CD4-positive, alpha-beta T cell (primary cell): ENCODE measurements at places on chromosomes 2 and 18.
A peak's percentile ranks its signal among the peaks of the same experiment; 100 is the strongest.

- H3K36me3 ChIP-seq: no peaks in the 10 kb centered on the region
- peaks cover under 1% of the 10 kb centered on the region for H3K27me3 ChIP-seq
- H3K4me3 ChIP-seq: no peak overlapping the region
- no peak for DNase-seq
- no peaks in the 10 kb centered on the region for H3K4me1 ChIP-seq
These were observed 59.0 kb downstream of the TNFRSF11A start for GRCh38 chr18:62384068-62384467.

DNA sequence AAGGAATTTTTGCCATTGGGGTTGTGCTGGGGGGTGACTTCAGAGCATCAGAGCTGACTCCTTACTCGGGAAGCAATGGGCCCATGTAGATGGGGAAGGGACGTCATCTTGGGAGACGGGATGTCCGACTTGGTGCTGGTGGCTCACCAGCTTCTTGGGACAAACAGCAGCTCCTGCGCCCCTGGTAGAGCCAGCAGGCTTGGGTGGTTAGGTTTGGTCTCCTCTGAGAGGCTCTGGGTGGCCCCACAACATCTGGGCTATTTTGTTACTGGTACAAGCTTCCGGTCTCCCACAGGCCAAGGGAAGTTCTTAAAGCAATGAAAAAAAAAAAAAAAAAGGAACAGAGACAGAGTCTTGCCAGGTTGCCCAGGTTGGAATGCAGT lies 1.8 kb downstream of the NGEF start:
- H3K4me1 ChIP-seq: no peaks in the 10 kb centered on the region
- DNase-seq: no peak
- H3K27ac ChIP-seq: no peak overlapping the region
- no peak overlapping the region for H3K4me3 ChIP-seq
- H3K27me3 ChIP-seq: no peaks in the 10 kb centered on the region

DNA sequence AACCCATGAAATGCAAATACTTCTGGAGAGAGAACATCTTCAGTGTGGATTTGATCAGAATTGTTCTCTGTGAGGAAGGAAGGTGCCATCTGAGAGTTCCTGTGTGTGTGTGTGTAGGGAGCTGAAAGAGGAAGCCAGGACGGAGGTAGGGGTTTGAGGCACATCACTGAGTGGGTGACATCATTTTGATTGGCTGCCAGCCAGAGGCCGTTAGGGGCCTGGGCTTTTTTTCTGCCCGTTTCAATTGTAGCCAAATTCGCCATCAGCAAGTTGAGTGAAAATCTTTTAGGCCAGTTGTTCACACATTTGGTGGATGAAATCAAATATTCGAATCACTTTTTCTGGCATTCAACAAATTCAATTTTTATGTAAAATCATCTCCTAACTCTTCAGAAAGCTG lies 48.9 kb downstream of the TSN start:
- H3K27ac ChIP-seq: no peak overlapping the region
- H3K4me3 ChIP-seq: no peak overlapping the region
- H3K36me3 ChIP-seq: no peaks in the 10 kb centered on the region
- no peaks in the 10 kb centered on the region for H3K4me1 ChIP-seq

DNA sequence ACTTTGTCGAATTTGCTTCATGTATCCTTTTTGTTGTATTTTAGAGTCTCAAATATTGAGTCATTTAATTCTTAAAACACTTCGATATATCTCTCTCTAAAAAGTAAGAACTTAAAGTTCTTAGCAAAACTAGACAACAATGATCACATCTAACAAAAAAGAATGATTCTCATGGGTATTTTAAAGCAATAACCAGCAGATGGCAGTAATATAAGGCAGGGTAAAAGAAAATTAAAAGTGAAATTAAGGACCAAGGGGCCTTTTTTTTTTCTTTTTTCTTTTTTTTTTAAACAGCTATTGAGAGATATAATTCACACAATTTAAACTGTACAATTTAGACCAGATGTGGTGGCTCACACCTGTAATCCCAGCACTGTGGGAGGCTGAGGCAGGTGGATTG lies 9.9 kb upstream of the AOX1 start:
- DNase-seq: no peak
- H3K4me1 ChIP-seq: no peaks in the 10 kb centered on the region
- no peak overlapping the region for H3K4me3 ChIP-seq
- no peaks in the 10 kb centered on the region for H3K36me3 ChIP-seq

- peak; percentile 62 for DNase-seq
- H3K27me3 ChIP-seq: no peaks in the 10 kb centered on the region
- H3K4me1 ChIP-seq: peaks cover 54% of the 10 kb centered on the region
- peak overlapping the region; percentile 48 for H3K4me3 ChIP-seq
- no peaks in the 10 kb centered on the region for H3K36me3 ChIP-seq
- H3K27ac ChIP-seq: no peak overlapping the region
These were observed 1.0 kb upstream of the NFATC1 start for GRCh38 chr18:79394534-79395307.

DNA sequence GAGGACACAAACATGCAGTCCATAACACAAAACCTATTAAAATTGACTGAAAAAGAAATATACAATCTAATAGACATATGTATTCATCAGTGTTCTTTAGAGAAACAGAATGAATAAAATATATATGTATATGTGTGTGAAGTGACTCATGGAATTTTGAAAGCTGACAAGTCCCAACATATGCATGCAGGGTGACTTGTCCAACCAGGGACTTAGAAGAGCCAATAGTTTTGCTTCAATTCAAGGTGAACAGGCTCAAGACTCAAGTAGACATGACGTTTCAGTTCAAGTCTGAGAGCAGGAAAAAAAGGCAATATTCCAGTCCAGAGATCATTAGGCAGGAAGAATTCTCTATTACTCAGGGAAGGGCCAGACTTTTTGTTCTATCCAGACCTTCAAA lies 271.2 kb upstream of the SETBP1 start:
- no peaks in the 10 kb centered on the region for H3K36me3 ChIP-seq
- DNase-seq: no peak
- no peaks in the 10 kb centered on the region for H3K27me3 ChIP-seq
- H3K4me3 ChIP-seq: no peak overlapping the region

GRCh38 chr2:227606476-227606875 lies 7.8 kb downstream of the SCYGR2 start:
- H3K36me3 ChIP-seq: no peaks in the 10 kb centered on the region
- H3K27me3 ChIP-seq: peaks cover 4% of the 10 kb centered on the region
- H3K4me3 ChIP-seq: no peak overlapping the region
- no peak overlapping the region for H3K27ac ChIP-seq

DNA sequence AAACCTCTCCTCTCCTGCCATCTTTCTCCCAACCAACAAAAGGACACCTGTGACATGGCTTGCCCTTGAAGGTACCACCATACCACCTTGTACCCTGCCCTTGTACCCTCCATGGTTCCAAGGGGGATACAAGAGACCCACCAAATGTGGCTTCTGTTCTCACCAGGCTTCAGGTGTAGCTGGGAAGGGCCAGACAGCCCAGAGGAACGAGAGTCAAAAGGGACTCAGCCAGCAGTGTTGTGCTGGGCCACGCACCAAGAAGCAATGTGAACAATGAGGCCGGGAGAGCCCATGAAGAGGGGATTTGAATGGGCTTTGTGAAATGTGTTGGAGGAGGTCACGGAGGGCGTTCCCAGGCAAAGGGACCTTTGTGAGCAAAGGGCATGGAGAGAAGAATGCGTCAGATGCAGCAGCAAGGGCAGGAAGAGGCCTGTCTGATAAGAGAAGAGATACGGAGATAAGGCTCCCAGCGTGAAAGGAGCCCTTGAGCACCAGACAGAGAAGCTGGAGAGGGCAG lies 48.6 kb downstream of the PLB1 start:
- H3K27me3 ChIP-seq: no peaks in the 10 kb centered on the region
- H3K27ac ChIP-seq: no peak overlapping the region
- DNase-seq: peak; percentile 13
- no peaks in the 10 kb centered on the region for H3K36me3 ChIP-seq
- peaks cover 31% of the 10 kb centered on the region for H3K4me1 ChIP-seq

DNA sequence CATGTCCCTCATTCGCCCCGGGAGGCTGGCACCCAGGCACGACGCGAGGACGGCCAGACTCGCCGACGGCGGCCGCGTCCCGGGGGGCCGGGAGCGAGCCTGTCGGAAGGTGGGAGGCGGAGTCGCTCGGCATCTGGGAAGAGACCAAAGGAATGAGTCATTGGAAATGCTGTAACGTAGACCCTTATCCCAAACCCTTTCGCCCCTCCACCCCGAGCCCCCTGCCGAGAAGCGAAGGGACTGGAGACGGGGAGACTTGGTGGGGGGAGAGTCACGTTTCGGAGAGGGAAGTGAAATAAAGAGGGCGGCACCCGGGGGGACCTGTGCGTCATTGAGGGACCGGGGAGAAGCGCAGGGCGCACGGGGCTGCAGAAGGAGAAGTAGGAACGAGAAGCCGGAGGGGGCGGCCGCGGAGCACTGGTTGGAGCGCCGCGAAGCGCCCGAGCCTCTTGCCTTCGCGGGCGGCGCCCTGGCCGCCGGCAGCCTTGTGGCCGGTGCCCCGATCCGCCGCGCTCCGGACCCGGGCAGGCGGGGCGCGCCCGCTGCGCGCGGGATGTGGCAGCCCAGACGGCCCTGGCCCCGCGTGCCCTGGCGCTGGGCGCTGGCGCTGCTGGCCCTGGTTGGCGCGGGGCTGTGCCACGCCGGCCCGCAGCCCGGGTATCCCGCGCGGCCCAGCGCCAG lies at the start of gene EMILIN2:
Gene EMILIN2, plus strand, starts transcription at position 371 of the 681 bp plus-strand sequence. Its CDS starts 183 bp downstream, at position 554.
- peaks cover 43% of the 10 kb centered on the region for H3K27me3 ChIP-seq
- peaks cover 23% of the 10 kb centered on the region for H3K4me1 ChIP-seq
- peak; percentile 44 for DNase-seq

- H3K27me3 ChIP-seq: no peaks in the 10 kb centered on the region
- peaks cover 56% of the 10 kb centered on the region for H3K36me3 ChIP-seq
- no peaks in the 10 kb centered on the region for H3K4me1 ChIP-seq
- no peak overlapping the region for H3K4me3 ChIP-seq
These were observed 116.8 kb upstream of the ALPP start for GRCh38 chr2:232261776-232262175.

GRCh38 chr2:203360833-203361430 lies 32.7 kb downstream of the ABI2 start:
- peaks cover 3% of the 10 kb centered on the region for H3K36me3 ChIP-seq
- no peaks in the 10 kb centered on the region for H3K4me1 ChIP-seq
- H3K4me3 ChIP-seq: no peak overlapping the region
- no peak for DNase-seq

GRCh38 chr18:42114310-42114943 lies 159.4 kb downstream of the PIK3C3 start:
- H3K4me1 ChIP-seq: peaks cover 3% of the 10 kb centered on the region
- no peaks in the 10 kb centered on the region for H3K36me3 ChIP-seq
- H3K27me3 ChIP-seq: no peaks in the 10 kb centered on the region

GRCh38 chr2:96099861-96100798 lies 16.2 kb downstream of the ADRA2B start:
- H3K27ac ChIP-seq: no peak overlapping the region
- H3K36me3 ChIP-seq: no peaks in the 10 kb centered on the region
- H3K4me1 ChIP-seq: no peaks in the 10 kb centered on the region
- H3K27me3 ChIP-seq: no peaks in the 10 kb centered on the region

DNA sequence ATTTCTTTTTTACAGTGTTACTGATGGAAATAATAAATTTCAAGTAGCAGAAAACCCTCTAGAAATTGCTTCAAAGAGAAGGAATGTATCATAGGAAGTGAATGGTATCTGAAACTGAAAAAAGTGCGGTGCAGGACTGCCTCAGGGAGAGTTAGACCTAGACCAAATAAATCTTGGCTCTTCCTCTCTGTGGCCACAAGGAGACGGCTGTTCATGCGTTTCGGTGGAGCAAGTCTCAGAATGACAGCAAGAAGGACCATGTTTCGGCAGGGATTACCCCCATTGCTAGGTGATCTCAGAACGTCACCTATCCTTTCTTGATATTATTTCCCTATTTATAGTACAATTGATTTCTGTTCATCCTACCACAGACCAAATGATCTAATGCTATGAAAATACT lies 522.3 kb downstream of the SOX11 start:
- H3K27me3 ChIP-seq: no peaks in the 10 kb centered on the region
- no peak for DNase-seq
- H3K27ac ChIP-seq: no peak overlapping the region
- no peak overlapping the region for H3K4me3 ChIP-seq

- H3K27me3 ChIP-seq: no peaks in the 10 kb centered on the region
- no peaks in the 10 kb centered on the region for H3K36me3 ChIP-seq
- H3K27ac ChIP-seq: no peak overlapping the region
- no peak for DNase-seq
These were observed 25.5 kb downstream of the IGFBP2 start for GRCh38 chr2:216658757-216659156.

DNA sequence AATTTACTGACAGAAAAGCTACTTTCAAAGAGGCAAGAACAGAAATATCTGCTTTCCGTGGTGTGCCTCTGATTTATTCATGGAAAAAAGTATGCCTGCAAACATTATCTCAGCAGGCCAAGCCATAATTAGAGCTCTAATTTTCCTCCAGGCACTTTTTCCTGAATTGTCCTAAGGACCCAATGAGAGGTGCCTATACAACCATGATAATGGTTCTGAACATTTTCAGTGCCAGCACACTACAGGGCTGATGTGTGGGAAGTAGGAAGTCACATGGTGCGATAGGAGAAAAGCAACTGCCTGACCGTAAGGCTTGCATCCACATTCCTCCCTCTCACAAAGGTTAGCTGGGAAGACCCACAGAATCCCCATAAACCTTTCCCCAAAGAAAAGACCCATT lies 45.9 kb upstream of the EGR4 start:
- DNase-seq: no peak
- H3K4me1 ChIP-seq: no peaks in the 10 kb centered on the region
- no peak overlapping the region for H3K27ac ChIP-seq
- H3K4me3 ChIP-seq: no peak overlapping the region
- H3K27me3 ChIP-seq: peaks cover 3% of the 10 kb centered on the region

DNA sequence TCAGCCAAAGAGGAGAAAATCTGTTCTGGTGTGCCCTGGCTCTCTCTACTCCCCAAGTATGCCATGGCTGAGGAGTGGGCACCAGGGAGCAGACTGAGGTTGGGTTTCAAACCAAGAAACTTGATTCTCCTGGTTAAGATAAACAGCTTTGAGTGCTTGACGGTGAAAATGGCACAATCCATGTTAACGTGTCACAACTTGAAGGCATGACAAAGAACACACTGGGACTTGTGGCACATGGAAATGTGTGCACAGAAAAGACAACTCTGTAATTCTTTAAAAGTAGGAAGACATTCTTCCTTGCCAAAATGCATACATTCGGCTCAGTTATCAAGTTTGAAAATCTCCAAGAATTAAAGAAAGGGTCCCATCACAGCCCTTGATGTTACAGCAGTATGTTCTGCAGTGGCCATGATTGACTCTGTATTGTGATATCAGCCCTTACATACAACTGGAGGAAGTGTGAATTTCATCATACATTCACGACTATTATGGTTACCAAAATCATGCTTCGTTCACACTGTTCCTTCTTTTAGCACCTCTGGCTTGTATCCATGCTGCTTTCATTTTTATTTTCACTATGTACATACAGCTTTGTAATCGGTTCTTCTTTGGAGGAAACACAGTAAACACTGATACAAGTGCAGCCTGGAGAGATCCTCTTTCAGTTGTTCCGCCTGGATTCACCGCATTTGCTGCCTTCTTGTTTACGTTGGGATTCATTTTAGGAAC lies 15.6 kb upstream of the ACTG2 start:
- no peak for DNase-seq
- H3K27ac ChIP-seq: no peak overlapping the region
- H3K36me3 ChIP-seq: no peaks in the 10 kb centered on the region
- no peaks in the 10 kb centered on the region for H3K4me1 ChIP-seq

GRCh38 chr2:151481744-151482143 lies 72.0 kb downstream of the RIF1 start:
- H3K4me1 ChIP-seq: no peaks in the 10 kb centered on the region
- no peaks in the 10 kb centered on the region for H3K27me3 ChIP-seq
- no peak for DNase-seq
- no peak overlapping the region for H3K4me3 ChIP-seq
- peaks cover 11% of the 10 kb centered on the region for H3K36me3 ChIP-seq
